ENCODE measurements at places on chromosomes 5 and 9.

GRCh38 chr5:42948961-42949347 lies 91.2 kb downstream of the ANXA2R start:
- DNase-seq: peak; percentile 17

DNA sequence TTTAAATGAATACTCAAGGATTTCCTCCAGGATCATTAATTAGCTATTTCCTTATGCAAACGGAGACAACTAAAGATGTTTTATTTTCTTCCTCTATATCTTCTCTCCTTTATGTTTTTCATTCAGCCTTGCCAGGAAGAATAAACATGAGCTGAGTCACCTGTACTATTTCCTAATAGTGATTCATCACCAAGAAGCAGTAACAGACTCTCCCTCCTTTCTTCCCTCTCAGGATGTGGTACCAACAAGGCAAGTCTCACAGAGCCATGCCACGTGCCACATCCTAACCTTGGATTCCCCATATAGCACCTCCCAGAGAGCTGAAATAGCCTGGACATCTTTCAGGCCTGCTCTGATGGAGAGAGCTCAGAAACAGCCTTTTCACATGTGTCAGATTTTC lies 758.6 kb upstream of the DMAC1 start:
- DNase-seq: no peak

DNA sequence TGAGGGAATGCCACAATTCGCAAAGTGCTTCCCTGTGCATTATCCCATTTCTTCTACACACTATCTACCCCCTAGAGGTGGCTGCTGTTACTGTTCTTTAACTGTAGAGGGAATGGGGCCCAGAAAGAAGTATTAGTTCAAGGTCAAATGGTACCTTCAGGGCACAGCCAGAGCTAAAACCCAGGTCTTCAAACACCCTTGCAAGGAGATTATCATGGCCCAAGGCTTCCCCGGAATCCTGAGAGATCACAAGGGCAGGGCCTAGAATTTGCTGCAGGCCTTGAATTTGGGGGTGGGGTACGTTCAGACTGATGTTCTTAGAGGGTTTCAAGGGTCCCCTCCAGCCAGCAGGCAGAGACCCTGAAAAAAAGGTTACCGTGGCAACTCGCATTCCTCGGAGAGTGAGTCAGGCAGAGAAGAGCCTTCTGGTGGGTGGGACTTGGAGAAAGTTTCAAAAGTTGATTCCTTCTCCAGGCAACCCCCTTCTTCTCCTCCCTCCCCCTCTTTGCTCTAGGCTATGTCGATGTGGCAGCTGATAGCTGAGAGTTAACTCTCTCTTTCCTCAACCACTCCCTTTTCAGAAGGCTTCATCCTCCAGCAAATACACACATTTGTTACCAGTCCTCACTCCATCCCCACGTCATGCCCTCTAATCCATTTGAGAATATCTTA lies 1.9 kb downstream of the SPARC start:
- DNase-seq: peak; percentile 72

DNA sequence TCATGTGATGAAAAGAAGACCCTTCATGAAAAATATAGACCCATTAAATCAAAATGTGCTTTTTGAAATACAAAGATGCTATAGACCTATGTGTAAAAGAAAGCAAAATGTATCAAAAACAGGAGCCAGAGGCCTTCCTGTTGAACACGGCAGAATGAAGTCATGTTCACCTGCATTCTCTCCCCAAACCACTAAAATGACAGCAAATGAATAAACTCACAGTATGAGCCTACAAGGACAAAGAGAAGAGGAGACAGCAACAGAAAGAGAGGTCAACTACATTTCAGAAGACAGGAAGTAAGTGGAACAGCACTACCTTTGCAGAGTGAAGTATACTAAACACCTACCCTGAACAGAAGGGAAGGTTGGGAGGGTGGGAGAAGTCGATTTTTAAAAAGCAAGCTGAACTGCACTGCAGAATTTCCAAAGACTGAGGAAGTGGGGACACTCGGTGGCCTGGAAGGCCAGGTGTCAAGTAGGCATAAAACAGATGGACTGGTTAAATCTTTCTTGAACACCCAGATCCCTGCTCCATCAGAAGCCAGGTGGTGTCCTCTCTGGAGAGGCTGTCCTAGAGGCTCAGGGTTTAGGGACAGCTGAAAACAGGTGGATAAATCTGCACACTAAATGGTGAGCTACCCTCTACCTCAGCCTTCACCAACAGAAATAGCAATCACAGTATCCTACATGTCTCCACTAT lies 48.9 kb downstream of the MED27 start:
- DNase-seq: no peak

GRCh38 chr5:43386960-43387362 lies 25.2 kb downstream of the CCL28 start:
- no peak for DNase-seq

- DNase-seq: no peak
Measured at GRCh38 chr5:141649056-141649688, 2.0 kb downstream of the FCHSD1 start.

- no peak for DNase-seq
Measured at GRCh38 chr9:88796947-88797346, 194.3 kb upstream of the S1PR3 start.

DNA sequence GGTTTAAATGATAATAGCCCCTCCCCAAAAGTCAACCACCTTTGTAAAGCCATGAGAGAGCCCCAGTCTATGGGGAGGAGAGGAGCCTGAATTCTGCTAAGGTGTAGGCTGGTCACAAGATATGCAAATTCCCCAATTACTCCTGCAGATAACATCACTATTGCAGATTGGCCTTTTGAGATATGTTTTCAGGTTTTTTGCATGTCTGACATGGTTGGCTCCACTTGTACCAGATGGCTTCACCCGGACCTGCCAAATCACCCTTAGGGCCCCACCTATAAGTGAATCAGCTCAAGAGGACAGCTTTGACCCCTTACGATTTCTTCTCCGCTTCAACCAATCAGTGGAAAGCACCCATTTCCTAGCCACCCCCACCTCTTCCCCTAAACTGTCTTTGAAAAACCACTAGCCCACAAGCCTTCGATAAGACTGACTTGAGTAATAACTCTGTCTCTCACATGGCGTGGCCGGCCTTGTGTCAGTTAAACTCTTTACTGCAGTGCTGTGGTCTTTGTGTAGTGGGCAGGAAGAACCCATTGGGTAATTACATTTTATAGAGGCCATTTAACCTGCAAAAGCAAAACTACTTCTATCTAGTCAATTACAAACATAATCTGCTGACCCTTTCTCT lies 69.7 kb downstream of the PRLR start:
- DNase-seq: no peak

- DNase-seq: no peak
Measured at GRCh38 chr9:127549751-127550150, 62.3 kb upstream of the STXBP1 start.

DNA sequence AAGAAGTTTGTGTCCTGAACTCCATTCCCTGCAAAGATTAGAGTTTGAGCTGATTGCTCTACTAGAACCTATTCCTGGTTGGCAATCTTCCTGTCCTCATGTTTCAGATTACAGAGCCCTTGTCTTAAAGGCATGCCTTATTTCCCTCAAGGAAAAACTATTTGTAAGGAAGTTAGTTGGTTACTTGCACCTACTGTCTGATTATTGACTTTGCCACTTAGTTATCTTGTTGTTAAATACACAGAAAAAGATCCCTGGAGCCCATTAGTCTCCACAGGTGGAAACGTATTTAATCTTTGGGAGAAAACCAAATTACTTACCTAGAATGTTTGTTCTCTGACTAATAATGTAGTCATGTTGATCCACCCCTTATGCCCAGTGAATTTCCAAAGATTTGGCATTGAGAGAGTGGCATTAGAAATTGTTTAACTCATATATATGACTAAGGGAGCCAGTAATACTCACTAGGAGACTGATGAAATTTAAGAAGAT lies 132.3 kb upstream of the ELL2 start:
- DNase-seq: no peak

DNA sequence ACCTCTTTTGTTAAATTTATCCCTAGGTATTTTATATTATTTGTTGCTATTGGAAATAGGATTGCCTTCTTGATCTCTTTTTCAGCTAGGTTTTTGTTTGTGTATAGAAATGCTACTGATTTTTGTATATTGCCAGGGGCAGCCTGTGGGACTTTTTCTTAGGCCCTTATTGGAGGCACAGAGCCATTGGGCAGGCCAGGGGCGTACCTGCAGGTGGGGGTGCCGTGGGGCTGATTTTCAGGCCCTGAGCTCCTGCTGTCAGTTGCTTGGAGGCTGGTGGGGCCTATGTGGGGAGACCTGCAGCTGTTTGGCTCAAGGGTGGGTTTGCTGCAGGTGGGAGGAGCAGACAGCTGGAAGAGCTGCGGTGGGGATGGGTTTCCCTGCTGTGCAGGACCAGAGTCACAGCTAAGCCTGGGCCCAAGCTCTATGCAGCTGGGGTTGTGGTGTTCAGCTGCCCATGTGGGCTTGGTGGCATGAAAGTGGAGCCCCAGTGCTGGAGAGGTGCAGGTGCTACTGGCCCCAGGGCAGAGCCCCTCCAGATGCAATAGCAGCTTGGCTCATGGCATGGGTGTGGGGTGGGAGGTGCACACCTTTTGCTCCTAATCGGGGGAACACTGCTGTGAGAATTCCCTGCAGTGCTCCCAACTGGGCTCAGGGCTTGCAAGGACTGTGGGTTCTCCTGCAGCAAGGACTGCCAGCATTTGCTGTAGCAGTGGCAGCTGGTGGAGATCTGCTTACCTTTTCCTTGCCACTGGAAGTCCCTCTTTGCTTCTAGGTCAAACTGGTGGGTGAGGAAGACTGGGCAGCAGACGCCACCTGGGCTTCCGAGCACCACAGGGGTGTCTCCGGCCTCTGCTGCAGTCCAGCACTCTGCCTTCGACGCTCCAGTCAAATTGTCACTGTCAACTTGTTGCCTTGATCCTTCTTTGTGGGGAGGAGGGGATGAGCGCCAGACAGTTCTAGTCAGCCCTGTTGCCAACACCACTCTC lies 7.6 kb upstream of the CLPTM1L start:
- no peak for DNase-seq

DNA sequence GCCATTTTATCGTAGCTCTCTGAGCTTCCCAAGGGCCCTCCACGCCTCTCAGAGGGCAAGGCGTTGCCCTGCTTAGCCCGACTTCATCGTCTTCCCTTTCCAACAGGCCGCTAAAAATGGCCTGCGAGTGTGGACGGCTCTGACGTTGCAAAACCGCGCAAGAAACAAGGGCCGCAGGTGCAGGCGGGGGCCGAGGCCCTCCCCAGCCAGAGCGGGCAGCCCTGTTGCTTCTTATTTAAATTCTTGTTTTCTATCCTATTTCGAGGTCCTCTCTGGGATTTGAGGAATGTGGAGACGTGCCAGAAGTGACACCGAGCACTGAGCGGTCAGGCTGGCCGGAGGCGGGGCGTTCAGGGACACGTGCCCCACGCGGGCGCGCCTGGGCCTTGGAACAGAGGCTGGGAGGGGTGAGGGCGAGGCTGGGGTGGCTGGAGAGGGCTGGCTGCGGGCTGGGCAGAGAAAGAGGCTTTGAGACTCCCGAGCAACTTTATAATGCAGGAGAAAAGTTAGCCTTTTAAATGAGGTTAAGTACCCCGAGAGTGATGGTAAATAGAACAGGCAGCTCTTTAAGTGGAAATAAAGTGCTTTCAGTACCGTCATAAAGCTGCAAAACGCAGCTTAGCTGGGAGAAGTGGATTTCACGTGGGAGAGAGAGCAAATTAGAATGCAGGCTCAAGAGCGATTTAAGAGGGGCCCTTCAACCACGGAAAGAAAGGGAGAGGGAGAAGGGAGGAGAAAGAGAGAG lies 243.6 kb downstream of the AUH start:
- DNase-seq: peak; percentile 46

DNA sequence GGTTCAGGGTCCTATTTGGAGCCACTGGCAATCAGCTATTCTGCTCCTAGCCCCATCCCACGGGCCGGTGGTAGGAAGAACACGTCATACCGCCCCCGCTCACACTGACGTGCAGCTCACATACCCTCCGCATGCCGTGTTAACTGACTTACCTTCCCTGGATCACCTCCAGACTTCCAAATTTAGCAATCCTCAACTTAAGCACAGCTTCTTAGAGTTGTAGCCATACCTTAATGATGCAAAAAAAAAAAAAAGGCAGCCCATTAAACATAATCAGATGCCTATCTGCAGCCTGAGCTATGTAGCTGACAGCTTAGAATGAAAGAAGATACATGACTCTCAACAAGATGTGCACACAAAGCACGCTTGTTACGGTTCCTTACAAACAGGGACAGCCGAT lies 93.0 kb downstream of the IRX2 start:
- no peak for DNase-seq

DNA sequence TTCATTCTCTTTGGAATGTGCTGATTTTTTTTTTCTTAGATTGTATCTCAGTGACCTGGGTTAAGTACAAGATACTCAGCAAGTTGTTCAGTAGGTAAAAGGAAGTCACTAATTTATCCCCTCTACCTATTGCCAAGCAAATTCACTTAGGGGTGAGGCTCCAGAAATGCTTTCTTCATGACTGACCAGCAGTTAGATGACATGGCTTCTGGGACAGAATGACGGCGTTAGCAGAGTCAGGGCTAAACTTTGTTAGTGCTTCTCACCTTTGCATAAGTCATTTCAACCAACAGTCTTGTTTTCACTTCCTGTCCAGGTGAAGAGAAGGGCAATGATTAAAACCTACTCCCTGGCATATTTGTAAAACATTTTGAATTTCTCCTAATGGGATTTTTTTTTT lies 20.2 kb upstream of the MTAP start:
- DNase-seq: no peak

All from spinal cord (tissue), 10 donors.